ENCODE measurements at places on chromosomes 2 and 18.

- no peak for DNase-seq
Measured at GRCh38 chr2:101124643-101125366, 26.4 kb downstream of the TBC1D8 start.

- peak; percentile 28 for DNase-seq
Measured at GRCh38 chr2:85413592-85414420, 3.6 kb upstream of the CAPG start.

DNA sequence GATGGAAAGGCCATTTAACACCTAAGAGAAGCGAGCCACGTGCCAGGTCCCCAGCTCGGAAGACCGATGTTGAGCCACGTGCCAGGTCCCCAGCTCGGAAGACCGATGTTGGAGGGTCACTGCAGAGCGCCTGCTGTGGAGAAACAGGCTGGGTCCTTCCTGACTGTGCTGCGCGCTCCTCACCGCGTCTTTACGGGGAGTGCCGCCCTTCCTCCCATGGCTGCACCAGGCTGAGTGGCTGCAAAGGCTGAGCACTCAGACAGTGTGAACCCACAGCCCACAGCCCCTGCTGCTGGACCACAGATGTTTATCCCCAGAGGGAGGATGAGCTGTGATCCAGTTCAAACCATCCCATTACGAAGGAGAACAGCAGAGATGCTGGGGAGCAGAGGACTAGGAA, 55.7 kb downstream of the RTP5 start:
- DNase-seq, result no peak

- no peak for DNase-seq
Measured at GRCh38 chr2:42957861-42958301, 165.5 kb upstream of the HAAO start.

DNA sequence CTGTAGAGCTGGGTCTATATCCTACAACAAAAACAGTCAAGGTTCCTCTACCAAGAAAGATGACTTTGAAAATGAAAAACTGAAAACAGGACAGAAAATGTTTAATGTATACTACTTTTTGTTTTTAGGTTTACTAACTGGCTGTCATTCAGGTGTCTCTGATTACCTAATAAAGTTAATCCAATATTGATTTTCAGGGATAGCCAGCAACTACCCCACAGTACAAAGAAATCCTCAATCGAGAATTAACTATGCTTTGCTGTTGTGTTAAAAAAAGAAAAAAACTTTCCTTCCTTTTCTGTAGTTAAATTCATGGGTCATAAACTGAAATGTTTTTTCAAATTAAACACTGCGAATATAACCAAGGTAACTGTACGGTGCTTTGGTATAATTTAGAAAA, 45.8 kb downstream of the TTR start:
- DNase-seq, result no peak

GRCh38 chr2:19235308-19235707, 123.1 kb downstream of the OSR1 start:
- no peak for DNase-seq

- DNase-seq, result no peak
Measured at GRCh38 chr18:10488017-10488416, 33.6 kb downstream of the APCDD1 start.

DNA sequence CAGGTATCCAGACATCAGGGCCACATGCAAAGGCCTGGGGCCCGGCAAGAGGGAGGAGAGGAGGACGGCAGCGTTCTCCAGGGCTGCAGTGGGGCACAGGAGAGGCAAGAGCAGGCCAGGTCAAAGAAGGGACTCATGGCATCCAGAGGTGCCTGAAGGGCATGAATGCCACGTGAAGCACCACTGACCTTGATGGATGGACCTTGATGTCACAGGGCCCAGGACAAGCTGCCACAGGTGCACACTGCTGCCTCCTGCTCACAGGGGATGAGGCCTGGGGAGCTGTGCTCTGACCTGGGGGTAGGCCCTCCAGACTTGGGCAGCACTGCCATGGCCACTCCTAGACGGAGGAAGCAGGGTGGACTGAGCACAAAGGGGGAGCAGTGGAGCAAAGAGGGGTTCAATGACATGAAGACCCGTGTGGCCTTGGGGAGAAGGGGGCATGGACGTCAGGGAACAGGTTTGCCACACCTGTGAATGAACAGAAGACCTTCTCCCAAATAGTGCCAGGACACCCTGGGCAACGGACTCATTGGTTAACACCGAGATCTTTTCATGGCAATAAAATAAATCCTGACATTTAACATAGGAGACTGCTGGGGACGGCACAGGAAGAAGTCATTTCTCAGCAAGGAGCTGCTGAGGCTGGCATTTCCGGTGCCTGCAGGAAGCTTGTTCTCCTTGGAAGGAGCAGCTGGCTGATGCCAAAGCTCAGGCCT, 65.6 kb downstream of the EMX1 start:
- DNase-seq, result no peak
